Inflammatory macrophage treated with lipopolysaccharide for 1 hour (primary cell): ENCODE measurements at places on chromosomes 16 and 17.

DNA sequence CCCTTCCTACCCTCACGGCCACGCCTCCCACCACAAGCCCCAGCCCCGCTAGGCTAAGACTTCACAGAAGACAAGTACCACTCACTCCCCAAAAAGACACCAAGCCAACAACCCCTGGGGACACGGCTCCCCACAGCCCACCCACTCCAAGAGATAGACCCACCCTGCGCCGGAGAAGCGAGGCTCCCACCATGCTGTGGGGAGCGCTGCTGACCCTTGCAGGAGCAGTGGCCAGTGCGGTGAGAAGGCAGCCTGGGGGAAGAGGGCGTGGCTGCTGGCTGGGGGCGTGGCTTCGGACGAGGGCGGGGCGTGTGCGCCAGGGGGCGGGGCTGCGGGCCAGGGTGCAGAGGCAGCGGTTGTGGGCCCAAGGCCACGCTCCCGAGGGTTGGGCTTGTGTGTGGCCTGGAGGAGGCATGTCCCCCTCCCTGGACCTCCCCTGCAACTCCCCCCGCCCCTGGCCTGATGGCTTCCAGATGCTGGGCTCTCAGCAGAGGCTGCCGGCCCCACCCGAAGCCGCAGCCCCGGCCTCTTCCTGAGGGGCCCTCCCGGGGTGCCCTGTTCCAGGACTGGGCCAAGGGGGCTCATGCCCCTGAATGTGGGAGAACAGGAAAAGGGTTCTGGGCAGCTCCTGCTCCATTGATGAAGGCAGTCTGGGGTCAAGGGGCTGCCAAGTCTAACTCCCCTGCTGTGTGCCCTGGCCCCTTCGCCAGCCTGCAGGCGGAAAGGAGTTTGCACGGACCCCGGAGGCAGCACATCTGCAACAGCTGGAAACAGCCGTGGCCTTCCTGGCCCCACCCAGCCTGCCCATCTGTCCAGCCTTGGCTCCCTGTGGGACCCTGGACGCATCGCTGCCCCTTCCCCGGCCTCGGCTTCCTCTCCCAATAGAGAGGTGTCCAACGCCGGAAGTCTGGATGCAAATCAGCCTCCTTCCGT is 9.1 kb downstream of the TFAP4 start:
- DNase-seq: no peak

- DNase-seq: no peak
Observed at GRCh38 chr16:31441956-31442355, 633 bp downstream of the ZNF843 start.

GRCh38 chr16:57115514-57116182 is 23.3 kb downstream of the CPNE2 start:
- no peak for DNase-seq

DNA sequence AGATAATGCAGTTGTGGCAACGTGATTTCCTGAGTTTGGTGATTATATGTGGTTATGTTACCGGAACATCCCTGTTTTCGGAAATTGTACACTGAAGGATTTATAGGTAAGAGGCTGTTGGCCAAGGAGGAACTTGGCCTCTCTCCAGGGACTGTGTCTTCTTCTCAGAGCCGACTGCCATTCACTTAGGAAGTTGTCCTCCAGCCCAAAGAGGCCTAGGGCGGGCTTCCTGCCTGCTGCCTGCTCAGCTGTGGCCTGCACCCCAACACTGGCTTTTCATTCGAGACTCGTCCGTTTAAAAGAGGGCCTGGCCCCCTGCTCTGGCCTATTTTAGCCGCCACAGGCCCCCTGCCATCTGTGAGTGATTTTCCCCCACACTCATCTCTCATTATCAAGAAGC is 64.3 kb downstream of the ZDHHC7 start:
- DNase-seq: no peak

- DNase-seq: no peak
Observed at GRCh38 chr17:43891851-43892646, 15.3 kb downstream of the MPP2 start.

DNA sequence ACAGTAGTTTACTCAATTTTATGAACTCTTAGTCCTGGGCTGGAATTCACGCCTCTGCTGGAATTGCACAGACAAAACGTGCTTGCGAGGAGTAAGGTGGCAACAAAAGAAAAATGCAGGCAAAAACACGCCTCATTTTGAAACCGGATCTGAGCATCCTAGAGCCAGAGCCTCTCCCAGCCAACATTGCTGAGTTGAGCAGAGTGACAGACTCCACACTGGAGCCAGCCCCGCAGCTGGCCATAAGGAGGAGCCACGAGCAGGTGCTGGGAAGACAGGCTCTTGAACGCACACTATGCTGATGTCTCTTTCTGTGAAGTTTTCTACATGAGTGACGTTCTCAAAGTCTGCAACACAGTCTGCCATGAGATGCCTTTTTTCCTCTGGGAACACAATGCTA is 14.6 kb upstream of the HSBP1 start:
- no peak for DNase-seq

DNA sequence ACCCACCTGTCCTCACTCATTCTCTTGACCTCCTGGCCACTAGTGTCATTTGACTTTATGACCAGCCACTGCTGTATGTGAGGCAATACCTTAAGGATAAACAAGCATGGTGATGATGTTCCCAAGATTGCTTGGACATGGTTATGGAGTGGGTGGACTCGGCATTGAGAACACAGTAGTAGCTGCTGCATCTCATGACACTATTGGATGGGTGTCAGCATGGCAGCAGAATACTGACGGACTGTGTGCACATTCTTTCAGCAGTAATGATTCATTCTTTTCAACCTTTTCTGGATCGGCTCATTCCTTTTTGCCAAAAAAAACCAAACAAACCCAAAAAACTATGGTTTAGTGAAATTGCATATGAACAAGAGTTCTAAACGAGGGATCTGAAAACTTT is 13.5 kb downstream of the SPECC1 start:
- no peak for DNase-seq

- DNase-seq: no peak
Observed at GRCh38 chr17:62871291-62871690, 63.2 kb upstream of the MARCHF10 start.

GRCh38 chr16:71965223-71965622 is 35.0 kb downstream of the PKD1L3 start:
- no peak for DNase-seq

- no peak for DNase-seq
Observed at GRCh38 chr17:3982541-3983017, 18.3 kb upstream of the ATP2A3 start.
